ENCODE measurements at places on chromosomes 1 and 21.

GRCh38 chr1:47727051-47727696 lies 270.0 kb downstream of the TRABD2B start:
- DNase-seq, result no peak

DNA sequence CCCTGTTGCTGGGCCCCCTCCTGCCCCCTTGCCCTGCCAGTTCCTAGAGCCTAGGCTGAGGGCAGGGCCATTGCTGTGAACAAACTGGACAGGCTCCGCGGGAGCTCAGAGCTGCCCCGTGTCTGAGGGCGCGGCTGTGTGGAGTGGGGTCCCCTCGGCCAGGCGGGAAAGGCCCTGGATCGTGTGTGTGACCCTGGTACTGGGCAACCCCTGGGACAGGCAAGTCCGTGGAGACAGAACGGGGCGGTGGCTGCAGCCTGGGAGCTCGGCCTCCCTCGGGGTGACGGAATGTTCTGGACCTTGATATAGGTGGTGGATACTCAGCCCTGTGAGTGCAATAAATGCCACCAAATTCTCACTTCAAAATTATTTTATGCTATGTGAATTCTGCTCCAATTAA lies 27.7 kb upstream of the C1orf159 start:
- no peak for DNase-seq

- no peak for DNase-seq
Observed at GRCh38 chr1:63714482-63714760, 59.4 kb upstream of the ROR1 start.

DNA sequence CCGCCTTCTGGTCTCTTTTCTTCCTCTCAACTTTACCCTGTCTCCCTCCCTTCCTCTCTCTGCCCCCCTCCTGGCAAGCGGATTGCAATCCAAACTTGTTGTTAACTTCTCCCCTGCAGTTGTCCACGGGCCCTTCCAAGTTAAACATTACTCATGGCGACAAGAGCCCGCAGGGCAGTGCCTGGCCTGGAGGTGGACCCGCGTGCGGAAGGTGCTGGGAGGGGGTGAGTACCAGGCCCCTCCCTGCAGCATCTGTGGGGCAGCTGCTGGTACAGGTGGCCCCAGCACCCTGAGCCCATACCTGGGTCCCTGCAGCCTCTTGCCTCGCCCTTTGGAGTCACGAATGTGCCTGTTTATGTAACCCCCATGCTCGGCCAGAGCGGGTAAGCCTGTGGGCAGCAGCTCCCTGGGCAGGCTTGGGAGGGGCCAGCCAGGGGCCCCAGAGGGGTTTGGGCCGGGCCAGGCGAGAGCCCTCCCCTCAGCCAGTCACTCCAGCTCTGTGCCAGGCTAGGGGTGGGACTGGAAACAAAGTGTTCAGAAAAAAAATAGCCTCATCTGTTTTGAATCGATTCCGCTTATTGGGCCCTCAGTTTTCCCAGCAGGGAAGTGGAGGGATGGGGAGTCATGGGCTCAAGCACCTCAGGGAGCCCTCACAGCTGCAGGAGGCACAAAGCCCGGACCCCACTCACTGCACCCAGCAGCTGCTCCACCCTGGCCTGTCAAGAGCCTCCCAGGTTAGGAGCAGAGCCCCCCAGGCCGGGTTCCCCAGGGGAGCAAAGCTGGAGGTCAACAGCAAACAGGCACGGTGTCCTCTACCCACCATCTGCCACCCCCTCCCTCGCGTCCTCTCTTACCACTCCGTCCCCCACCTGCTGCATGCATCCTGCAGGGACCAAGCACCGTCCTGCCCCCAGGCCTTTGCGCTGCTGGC lies 14.0 kb upstream of the FAAP20 start:
- DNase-seq, result peak; percentile 19

GRCh38 chr1:22442212-22442894 lies 9.3 kb upstream of the ZBTB40 start:
- DNase-seq, result no peak

DNA sequence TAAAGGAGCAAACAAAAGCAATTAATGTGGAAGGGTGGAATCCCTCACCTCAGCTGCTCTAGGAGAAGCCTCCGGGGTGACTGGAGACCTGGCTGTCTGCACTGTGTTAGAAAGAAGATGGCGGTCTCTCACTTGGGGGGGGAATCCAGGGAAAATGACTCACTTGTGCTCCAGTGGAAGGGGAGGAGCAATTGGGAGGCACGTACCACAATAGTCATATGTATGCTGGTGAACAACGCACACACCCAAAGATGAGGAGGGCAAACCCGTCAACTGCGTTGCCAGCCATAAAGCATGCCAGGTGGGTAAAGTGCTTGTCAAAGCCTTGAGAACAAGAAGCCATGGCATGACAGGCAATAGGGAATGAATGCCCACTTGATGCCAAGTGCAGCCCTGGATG lies 22.1 kb downstream of the PLEKHA6 start:
- DNase-seq, result no peak

DNA sequence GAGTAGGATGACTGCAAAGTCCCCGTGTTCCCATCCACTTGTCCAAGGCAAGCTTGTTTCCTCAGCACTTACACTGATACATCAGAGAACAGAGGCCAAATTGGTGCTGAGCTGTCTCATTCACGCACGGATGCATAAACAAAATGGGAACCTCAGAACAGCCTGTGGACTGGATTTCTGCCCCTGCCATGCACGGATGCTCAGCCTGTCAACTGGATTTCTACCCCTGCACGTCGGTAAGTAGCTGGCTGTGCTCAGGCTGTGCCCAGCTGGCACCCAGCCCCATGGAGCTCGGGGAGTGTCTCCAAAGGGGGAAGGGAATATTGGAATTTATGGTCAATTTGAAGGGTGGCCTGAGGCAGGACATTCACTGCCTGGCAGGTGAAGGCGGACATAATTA lies 40.8 kb upstream of the TMPRSS2 start:
- no peak for DNase-seq

- no peak for DNase-seq
Observed at GRCh38 chr1:227323967-227324268, 5.6 kb upstream of the CDC42BPA start.

DNA sequence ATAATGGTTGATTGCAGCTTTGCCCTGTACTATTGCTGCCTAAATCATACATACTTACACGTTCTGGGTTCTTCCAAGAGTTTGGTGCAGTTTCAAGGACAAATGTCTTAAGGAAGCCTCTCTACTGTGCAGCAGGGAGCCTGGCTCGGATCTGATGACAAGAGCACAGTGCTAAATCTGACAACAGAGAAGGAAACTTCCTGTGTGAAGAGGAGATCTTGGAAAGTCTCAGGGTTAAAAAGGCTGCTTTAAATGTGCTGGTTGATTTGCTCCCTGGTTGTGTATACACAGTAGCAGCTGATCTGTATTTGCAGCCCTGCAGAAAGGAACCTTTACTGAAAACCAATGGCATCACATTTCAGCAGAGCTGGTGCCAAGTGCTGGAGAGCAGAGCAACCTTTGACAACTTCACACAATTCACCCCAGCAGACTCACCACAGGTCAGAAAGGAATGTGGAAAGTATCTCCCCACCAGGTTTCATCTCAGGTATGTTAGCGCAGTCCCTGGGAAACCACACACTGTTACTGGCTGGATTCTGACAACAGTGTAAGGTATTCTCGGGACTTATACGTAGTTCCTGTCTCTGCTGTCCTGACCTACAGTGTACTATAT lies 355.0 kb upstream of the ESRRG start:
- no peak for DNase-seq

GRCh38 chr1:182003953-182004586 lies 57.4 kb downstream of the ZNF648 start:
- no peak for DNase-seq

DNA sequence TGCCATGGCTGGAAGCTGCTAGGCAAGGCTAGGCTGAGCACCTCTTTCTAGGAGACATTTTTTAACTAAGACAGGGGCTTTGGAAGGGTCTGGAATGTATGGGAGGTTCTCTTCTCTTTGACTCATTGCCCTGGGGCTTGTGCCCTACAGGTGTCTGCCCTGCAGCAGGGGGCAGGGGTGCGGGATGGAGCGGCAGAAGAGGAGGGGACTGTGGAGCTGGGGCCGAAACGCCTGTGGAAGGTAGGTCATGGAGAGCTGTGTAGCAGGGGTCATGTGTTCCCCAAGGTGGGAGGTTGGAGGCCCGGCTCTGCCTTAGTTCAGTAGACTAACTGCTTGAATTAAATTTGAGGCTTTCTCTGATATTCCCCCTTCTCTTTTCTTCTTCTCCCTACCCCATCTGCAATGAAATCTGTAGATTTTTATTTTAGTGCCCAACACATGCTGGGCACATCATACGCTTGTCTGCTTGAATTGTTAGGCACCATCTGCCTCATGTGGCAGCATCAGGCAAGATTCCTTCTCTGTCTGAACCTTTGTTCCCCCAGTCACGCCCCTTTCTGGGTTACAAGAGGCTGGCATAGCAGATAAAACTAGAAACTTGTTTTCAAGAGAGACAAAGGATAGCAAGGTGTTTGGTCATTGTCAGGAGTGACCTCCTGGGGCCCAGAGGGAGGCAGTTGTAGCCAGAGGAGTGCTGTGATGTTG lies 18.4 kb downstream of the PPFIA4 start:
- DNase-seq, result no peak

GRCh38 chr1:48948562-48948961 lies 171.9 kb upstream of the BEND5 start:
- DNase-seq, result no peak

GRCh38 chr1:55626326-55626725 lies 411.2 kb upstream of the USP24 start:
- no peak for DNase-seq

- no peak for DNase-seq
Observed at GRCh38 chr1:166141969-166142368, 24.8 kb downstream of the FAM78B start.

DNA sequence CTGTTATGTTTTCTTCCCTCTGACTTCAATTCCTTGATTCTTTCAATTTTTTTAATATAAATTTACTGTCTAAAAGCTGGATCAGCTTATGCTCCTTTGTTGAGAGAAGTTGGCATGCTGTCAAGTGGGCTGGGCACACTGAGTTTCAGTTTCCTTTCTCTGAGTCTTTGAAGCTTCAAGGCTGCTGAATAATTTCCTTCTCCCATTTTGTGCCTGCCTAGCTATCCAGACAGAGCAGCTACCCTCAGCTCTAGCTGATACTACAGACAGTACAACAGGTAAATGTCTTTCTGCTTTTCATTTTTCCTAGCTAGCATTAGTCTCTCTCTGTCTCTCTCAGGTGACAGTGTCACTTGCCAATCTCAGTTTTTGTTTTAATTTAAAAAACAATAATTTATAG lies at the start of gene IFI44:
IFI44 (plus strand) TSS at position 204 of the 400 bp plus-strand sequence. CDS start 365 bp downstream, outside the sequence.
- peak; percentile 72 for DNase-seq

DNA sequence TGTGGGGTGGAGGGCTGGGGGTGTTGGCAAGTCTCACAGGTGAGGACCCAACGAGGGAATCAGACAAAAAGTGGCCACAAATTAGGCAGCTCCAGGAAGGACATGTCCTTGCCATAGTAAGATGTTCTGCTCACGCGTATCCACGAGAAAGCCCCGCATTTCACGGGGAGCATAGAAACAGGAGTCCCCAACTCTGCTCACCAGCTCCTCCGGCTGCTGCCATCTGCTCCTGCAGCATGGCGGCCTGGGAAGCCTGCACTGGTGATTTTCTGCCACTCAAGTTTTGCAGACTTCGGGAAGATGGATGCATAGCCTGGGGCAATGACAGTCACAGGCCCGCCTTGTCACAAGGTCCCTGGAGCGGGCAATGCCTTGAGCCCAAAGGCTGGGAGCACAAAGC lies 9.3 kb downstream of the TCP10L start:
- DNase-seq, result no peak

DNA sequence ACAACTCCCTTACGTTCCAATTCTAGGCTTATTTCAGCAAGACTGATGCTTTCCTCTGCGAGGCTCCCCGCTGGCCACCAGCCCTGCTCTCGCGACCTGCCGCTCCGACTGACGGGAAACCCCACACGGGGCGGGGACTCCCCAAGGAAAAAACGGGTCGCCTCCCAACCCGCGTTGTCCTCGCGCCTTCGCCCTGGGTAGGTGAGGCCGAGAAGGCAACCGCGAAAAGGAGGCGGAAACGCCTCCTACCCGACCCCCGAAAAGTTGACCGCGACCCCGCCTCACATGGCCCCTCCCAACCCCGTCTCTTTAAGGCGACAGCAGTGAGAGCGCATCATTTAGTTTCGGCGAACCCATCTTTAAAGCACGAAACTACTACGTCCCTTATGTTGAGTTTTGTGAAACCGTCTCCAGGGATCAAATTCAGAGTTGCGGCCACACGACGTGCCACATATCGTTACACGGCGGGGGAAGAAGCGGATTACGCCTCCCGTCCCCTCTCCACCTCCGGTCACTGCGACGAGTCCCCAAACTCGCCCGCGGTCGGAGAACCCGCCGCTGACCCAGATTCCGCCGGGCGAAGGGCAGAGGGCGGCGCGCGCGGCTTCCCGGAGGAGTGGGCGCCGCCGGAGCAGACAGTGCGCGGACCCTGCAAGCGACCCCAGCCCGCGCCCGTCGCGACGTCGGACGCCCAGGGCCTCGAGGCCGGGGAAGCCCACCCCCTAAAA lies 1.2 kb downstream of the ANP32E start:
- peak; percentile 84 for DNase-seq

DNA sequence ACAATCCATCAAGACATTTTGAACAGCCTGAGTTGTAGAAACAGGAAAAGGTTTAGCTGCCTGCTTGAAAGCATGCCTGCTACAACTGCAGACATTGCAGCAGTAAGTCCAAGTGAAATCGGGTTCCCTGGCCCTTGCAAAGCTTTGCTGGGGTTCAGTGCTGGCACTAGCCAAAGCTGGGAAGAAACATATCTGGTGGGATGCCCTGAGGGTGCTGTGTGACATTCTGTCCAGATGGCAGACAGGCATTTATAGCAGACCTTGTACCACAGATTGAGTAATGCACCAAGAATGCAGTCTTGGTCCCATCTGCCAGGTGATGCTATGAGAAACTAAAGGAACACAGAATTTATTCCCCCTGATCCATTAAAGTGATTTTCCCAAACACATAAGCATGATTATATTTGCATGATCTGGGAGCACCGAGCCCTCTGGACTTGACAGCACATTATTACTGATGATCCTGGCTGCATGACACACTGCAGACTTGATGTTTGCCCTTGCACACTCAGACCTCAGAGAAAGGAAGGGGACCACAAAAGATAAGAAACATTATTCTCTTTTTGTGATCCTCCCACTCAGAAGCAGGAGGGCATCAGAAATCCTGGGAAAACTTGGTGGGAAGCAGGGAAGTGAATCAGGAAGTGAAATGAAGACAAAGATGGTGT lies 223.7 kb upstream of the FAM78B start:
- DNase-seq, result no peak

DNA sequence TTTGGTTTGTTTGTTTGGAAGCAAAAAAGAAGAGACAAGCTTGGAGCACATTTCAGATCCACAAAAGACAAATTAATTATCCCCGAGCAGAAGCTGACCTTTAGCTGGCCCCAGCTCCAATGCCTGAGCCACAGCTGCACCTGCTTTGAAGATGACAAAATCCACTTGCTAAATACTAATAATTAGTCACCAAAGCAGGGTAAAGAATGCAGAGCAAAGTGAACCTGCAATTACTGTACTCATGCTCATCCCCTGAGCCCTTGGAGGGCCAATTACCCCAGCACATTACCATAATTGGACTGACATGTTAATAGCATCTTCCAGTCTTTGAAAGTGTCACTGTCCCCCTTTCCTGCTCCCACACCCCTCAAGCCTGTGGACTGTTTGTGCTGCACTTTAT lies 38.2 kb upstream of the KCND3 start:
- no peak for DNase-seq

GRCh38 chr1:225882694-225883615 lies 775 bp upstream of the TMEM63A start:
- DNase-seq, result peak; percentile 43

Measured in KBM-7 (cell line).